ENCODE measurements at places on chromosomes 1 and 21.

DNA sequence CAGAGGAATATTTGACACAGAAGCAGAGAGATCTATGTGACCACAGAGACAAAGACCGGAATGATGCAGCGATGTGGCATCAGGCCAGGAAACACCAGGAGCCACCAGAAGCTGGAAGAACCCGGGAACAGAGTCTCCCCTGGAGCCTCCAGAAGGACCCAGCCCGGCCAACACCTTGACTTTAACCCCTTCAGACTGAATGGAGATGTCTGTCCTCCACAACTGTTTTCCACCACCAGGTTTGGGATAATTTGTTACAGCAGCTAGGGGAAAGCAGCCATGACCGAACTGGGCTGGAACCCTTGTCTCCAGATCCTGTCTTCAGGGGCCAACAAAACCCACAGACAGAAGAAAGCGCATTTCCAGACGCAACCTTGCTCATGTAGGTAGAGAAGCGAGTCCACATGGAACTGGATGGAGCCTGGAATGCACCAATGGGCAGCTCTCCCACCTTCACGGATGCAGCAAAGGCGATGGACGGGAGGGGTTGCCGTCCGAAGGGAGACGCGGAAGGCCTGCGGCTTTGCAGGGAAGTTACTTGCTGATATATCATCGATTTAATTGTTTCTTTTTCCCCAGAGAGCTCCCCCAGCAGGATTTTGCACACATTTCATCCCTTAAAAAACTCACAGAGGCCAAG lies 396.6 kb downstream of the NPHP4 start:
- DNase-seq = no peak

- no peak for DNase-seq
Observed at GRCh38 chr1:111404588-111404987, 22.9 kb downstream of the OVGP1 start.

DNA sequence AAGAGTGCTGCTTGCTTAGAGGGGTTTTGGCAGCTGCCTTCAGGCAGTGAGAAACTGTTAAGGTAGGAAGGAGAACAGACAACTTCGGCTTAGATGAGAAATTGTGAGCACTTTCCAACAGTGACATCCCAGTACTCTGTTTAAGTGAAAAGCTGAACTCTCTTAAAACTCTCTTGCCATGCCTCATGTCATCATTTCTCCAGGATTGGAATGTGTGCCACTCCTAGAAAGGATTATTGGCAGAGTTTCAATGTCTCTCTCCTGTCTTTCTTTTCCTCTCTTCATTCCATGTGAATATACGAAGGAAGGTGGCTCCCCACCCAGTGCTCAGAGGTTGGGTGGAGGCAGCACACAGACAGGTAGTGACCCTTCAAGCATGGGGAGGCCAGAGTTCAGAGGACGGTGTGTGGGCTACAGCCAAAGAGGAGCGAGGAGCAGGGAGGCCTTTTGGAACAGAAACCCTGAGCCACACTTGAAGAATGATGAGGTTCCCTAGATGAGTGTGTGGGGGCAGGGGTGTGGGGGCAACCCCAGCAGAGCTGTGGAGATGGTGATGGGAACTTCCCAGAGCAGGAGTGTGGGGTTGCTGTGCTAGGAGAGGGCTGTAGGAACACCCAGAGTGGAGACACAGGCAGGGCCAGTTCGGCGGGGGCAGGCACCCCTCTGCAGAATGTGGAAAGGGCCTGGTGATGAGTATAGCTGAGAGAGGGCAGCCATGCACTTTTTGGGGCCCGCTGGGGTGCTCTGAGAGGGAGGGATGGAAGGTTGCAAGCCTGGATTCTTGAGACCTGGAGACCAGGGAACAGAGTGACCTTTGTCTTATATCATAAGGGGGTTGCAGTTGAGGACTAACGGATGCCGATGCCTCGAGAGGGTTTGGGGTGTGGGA lies 58.8 kb downstream of the GALNT2 start:
- DNase-seq = peak; percentile 72

DNA sequence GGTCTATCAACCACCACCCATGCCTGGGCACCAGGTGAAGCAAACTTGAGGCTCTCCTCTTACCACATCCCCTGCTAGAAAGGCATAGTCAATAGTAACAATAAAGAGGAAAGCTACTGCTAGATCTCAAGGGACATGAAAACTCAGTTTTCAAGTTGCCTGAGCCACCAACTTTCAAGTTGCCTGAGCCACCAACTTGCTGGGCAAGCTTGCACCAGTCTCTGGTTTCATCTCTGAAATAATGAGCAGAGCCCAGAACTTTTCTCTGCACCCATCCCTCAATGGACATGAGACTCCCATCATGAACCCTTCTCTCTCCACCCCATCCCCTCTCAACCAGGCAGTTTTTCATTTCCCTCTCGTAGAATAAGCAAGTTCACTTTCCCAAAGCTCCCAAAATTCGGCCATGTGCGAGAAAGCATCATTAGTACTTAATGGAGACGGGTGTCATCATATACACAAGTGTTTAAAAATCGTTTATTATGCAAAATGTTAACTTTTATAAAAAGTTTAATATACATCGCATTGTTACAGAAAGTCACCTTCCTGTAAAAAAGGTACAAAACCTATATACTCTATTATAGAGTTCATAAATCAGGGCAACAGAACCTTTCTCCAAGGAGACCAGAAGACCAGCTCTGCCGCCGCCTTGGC lies 1.7 kb downstream of the ID3 start:
- DNase-seq = peak; percentile 42

DNA sequence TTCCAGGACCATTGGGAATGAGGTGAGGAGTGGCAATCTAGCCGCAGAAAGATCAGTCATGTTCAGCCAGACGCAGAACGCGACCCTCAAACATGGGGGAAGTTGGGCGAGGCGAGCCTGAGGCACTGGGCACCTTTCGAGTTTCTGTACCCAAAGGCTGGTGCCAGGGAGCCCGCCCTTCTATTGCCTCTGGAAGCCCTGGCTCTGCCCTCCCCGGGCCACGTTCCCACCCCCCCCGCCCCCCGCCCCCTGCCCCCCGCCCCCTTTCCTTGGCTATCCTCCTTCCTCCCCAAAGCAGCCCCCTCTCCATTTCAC lies 2.2 kb upstream of the ZBTB7B start:
- no peak for DNase-seq

- no peak for DNase-seq
Observed at GRCh38 chr21:31509194-31510017, 150.1 kb upstream of the SOD1 start.

- no peak for DNase-seq
Observed at GRCh38 chr1:237492359-237492758, 398.4 kb downstream of the ZP4 start.

DNA sequence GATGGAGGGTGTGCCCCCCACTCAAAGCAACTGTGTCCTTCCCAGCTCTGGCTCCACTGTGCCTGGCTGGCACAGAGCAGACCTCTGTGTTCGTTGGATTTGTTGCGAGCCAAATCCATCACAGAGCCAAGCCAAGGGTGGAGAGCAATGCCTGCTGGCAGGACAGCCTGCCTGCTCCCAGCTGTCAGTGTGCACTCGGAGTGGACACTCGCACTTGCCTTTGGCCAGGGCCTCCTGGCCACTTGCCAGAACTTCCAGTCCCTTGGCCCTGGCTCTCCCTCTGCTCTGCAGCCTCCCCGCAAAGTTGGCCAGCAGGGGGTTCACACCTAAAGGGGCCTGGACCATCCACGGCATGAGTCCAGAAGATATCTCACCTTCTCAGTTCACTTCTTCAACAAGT lies 16.4 kb downstream of the HEYL start:
- DNase-seq = no peak

Measured in EH (cell line).